Dermis microvascular lymphatic vessel endothelial cell (primary cell): ENCODE measurements at places on chromosomes 13 and 19. TPM values are rescaled to one million over a fixed set of nuclear protein-coding genes. Genes with fewer than 3 reads are reported as not detected.

Gene EPS8L1
- 5.7 and 8.9 TPM in 2 replicates for total RNA-seq

Gene BRSK1
- 0.39 and 1.3 TPM in 2 replicates for total RNA-seq

Gene TNFAIP8L1
- 68.8 and 83.8 TPM in 2 replicates for total RNA-seq

Gene NPHS1
- total RNA-seq = not detected in 2 replicates

Gene CLEC17A
- total RNA-seq = not detected in 2 replicates

Gene CERS1
- 2.4 and 5.1 TPM in 2 replicates for total RNA-seq

Gene RCBTB2
- 9.6 and 15.6 TPM in 2 replicates for total RNA-seq

Gene ERICH6B
- total RNA-seq = not detected in 2 replicates

Gene TRPM4
- 10.8 and 18.2 TPM in 2 replicates for total RNA-seq

Gene KCNJ14
- 0.13 TPM in 2 replicates for total RNA-seq

Gene SLC25A23
- 9.5 and 19.0 TPM in 2 replicates for total RNA-seq

Gene XAB2
- 19.4 and 26.0 TPM in 2 replicates for total RNA-seq

Gene CCDC8
- 0.13 TPM in 2 replicates for total RNA-seq

GRCh38 chr13:73981595-73981994 is 152.6 kb downstream of the KLF12 start:
- DNase-seq = no peak

DNA sequence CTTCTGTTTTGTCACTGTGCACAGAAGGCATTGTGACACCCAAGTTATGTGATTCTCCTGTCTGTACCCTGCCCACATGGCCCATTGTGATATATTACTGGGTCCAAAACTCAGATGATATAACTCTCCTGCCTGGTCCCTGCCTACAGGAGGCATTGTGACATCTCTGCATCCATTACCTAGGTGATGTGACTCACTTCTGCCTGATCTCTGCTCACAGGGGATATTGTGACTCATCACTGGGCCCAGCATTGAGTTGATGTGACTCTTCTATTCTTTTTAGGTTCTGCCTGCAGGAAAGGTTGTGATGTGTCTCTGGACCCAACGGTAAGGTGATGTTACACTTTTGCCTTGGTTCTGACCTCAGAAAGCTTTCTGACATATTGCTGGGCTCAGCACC is 67.9 kb upstream of the ZNF724 start:
- DNase-seq = no peak

DNA sequence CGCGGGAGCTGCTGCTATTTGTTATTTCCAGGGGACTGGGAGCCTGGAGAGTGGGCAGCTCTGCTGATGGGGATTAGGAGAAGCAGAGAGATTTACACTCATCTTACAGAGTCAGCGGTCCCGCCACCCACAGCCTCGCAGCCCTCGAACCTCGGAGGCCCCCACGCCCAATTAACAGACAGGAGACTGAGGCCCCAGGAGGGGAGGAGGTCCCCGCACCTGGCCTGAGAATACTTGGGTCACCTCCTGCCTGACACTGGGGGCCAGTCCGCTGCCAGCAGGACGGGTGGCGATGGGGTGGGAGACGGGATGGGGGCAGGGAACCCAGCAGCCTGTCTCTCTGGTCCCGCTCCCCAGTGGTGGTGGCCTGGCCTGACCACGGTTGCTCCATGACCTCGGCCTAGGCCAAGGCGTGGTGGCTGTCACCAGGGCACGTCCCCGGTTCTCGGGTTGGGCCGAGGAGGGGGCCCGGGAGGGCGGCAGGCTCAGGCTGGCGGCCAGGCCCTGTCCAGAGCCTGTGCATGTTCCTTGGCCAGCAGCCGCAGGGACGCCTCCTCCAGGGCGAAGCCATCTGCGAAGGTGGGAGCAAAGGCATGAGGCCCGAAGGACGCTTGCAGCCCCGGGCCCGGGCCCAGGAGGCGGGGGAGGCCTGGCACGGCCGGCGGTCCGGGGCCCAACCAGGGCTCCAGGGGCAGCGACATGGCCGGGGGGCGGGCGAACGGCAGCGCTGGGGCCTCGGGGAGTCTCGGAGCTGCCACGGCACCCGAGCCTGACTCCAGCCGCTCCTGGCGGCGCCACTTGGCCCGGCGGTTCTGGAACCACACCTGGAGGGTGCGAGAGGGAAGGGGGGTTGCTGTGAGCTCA is 1.7 kb downstream of the RAX2 start:
- no peak for DNase-seq

GRCh38 chr19:31350693-31351055 is 1.4 kb upstream of the TSHZ3 start:
- peak; percentile 44 for DNase-seq

DNA sequence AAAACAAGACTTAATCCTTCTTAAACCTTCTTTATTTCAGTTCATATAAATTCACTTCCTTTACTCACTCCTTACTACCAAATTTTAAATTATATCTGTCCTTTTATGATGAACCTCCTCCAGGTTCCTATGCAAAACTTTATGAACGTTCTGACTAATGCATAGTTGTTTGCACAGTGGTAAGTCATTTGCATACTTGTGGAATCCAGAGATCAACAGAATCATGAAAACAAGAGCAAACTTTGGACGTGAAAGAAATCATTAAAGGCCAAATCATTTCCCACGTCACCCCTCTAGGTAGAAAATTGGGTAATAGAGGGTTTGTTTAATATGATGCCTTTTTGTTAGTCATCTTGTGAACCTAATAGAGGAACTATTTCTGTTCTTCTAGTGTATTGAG is 32.3 kb upstream of the MYCBP2 start:
- DNase-seq = no peak

DNA sequence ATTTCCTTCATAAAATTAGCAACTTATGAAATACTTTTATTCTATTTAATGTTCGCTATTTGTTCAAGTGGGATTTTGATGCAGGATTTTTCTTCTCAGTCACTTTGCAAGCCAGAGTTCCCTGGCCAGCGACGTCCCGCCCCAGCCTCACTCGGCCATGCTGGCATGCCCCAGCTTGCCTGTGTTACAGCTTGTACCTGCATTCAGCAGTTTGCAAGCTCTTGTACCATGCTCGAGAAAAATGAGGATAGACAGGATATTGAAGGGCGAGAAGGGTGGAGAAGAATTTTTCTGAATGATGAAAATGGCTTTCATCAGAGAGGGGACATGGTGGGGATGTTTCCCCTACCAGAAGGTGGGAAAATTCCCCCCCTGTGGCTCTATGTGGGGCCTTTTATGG is 2180.2 kb upstream of the PCDH20 start:
- DNase-seq = no peak

DNA sequence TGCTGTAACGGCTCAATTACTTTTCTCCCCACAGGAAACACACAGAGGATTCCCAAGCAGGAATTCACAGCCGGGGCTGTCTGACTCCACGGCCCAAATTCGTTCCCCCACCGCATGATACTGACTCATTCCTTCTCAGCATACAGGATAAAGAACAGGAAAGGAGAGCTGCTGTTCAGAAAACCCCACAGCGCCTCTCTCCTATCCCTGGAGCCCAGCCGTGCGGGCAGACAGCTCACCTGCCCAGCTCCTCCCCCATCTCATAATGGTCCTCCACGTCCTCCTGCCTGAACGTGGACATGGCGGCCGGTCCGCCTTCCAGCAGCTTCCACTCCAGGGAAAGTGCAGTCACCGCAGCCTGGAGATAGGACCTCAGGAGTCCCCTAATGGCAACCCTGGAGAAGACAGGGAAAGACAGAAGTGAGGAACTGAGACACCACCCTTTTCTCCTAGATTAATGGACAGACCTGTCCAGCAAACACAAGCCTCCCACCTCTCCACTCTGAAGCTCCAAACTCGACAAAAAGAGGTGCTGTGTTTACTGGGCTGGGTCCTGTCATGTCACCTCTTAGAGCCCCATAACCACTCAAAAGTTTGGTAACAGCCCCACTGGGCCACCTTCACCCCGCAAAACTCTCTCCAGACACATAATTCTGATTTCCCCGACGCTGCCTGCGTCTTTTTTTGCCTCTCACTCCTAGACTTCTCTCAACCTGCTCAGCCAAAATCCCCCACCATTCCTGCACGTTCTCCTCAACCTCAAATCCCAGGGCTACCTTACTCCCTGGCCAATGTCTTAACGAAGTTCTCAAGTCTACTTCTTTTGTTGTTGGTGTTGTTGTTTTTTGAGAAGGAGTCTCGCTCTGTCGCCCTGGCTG is 1.2 kb downstream of the DAPK3 start:
- DNase-seq = peak; percentile 65

- DNase-seq = no peak
These were observed 58.8 kb upstream of the KCTD15 start for GRCh38 chr19:33737681-33738371.

DNA sequence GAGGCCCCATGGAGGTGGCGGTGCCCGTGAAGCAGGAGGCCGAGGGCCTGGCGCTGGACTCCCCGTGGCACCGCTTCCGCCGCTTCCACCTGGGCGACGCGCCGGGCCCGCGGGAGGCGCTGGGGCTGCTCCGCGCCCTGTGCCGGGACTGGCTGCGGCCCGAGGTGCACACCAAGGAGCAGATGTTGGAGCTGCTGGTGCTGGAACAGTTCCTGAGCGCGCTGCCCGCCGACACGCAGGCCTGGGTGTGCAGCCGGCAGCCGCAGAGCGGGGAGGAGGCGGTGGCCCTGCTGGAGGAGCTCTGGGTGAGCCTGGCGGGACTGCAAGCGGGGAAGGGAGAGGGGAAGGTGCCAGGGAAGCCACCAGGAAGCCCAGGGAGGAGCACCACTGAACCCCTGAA is 5.8 kb downstream of the ZNF444 start:
- no peak for DNase-seq

DNA sequence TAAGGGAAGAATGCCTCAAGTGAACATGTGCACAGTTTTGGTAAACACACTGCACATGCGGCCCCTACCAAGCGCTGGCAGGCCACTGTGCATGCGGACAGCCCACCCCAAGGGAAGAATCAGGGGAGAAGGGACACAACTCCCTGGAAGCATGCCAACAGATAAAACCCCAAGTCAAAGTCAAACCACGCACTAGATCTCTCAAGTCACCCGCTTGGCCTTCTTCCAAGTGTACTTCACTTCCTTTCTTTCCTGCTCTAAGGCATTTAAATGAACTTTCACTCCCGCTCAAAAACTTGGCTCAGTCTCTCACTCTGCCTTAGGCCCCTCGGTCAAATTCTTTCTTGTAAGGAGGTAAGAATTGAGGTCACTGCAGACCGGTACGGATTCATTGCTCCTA is 4.6 kb upstream of the RFXAP start:
- DNase-seq = no peak

GRCh38 chr19:50167314-50167721 is 4.2 kb upstream of the IZUMO2 start:
- peak; percentile 73 for DNase-seq

GRCh38 chr19:55352549-55353145 is 1.9 kb downstream of the COX6B2 start:
- no peak for DNase-seq

- peak; percentile 62 for DNase-seq
These were observed 1.9 kb downstream of the FOXO1 start for GRCh38 chr13:40664350-40665125.

GRCh38 chr19:55486971-55487923 is 989 bp upstream of the SSC5D start:
- DNase-seq = peak; percentile 74

GRCh38 chr13:106405731-106406130 is 129.7 kb downstream of the EFNB2 start:
- DNase-seq = no peak

GRCh38 chr13:77919921-77920294 is 1.3 kb upstream of the EDNRB start:
- DNase-seq = no peak

DNA sequence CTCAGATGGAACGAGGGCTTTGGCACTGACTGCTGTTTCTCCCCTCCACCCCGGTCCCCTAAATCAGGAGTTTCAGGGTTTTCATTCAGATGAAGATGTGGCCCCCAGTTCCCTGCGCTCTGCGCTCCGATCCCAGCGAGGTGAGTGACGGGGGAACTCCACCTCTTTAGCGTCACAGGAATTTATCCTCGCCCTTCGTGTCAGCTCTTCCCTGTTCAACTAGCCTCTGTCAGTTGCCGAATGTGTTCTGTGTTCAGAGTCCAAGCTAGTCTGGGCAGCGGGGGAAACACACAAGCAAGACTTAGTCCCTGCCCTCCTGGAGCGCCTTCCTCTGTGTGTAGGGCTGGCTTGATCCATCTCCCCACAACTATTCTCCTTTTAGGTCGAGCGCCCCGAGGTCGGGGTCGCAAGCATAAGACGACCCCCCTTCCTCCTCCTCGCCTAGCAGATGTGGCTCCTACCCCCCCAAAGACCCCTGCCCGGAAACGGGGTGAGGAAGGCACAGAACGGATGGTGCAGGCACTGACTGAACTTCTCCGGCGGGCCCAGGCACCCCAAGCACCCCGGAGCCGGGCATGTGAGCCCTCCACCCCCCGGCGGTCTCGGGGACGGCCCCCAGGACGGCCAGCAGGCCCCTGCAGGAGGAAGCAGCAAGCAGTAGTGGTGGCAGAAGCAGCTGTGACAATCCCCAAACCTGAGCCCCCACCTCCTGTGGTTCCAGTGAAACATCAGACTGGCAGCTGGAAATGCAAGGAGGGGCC is 1.8 kb downstream of the KMT2B start:
- no peak for DNase-seq

DNA sequence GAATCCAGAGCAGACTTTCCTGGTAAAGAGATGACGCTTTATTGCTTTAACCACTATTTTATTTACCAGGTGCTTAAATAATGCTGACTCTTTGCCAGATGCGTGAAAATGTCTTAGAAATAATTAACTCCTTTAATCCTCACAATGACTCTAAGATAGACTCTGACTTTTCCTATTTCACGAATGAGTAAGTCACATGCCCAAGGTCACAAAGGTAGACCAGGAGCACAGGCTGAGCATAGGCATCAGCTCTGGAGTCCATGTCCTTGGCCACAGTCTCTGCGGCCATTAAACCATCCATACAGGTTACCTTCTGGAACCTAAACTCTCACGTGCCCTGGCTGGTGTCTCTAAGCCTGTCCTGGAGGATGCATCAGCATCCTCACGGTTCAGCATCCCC is 87.3 kb downstream of the ERCC5 start:
- no peak for DNase-seq

- no peak for DNase-seq
These were observed 607 bp downstream of the PLEKHJ1 start for GRCh38 chr19:2235381-2236063.

DNA sequence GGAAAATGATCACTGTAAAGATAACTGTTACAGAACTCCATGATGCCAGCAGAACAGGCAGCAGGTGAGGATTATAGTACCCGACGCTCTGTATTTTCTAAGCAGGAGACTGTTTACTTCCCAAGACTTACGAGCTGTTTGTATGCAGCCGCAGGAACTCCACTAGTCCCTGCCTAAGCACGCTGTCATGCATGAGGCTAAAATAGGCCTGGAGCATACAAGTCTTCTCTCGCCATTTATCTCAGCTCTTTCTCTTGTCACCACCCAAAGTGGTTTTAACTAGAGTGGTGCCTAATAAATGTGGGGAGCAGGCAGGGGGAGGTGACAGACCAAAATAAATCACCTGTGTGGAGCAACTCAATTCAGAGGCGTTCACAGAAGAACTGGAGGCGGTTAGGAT is 175.8 kb downstream of the TDRD3 start:
- no peak for DNase-seq

DNA sequence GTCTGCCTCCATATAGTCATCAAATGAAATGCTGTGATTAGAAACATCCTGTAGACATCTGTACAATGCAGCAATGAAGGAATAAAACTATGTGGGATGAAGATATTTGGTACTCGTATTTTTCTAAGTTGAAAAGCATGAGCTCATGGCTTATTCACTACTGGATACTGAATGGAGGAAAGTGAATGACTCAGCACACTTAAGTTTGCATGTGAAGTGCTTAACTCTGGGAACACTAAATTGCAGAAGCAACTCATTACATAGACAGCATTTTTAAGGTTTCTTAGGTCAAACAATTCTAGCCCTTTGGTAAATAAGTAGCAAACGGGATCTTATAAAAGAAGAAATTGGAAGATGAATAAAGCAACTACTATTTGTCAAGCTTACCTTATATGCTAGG is 429.0 kb upstream of the MIR17HG start:
- DNase-seq = no peak

GRCh38 chr13:27919659-27919933 is 204 bp upstream of the PDX1 start:
- DNase-seq = no peak
